ENCODE measurements at places on chromosomes 6 and 20. TPM values are rescaled to one million over a fixed set of nuclear protein-coding genes. Genes with fewer than 3 reads are reported as not detected.

GRCh38 chr6:15953152-15953880 is 175.6 kb upstream of the MYLIP start:
- no peak for DNase-seq

DNA sequence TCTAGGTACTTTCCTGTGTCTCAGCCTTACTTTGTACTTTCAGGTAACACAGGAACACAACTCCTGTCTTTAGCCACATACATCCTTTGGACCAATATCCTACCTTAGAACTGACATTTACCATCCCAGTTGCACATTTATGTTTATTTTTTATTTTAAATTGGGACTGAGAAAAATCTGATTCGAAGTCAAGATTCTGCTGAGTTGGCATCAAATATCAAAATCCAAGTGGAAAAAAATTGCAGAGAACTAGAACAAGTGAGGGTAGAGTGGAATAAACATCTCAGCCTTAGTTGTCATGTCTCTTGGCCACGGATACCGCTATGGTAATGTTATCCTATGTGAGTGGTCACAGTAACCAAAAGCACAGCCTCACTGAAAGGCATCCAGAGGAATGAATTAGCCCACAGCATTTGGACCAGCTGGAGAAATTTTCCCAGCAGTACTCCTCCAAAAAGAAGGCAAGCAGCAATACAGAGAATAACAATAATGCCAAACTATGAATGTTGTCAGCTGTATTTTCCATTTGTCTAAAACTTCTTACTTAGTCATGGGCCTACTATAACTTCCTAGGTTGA is 17.6 kb upstream of the EYA4 start:
- DNase-seq: no peak

The HUS1B gene
- 0.15 TPM for total RNA-seq

The JPH2 gene
- total RNA-seq: 6.7 TPM

The SLC22A7 gene
- not detected for total RNA-seq

The DCDC2 gene
- 0.05 TPM for total RNA-seq

The ADGRF1 gene
- not detected for total RNA-seq
